Inflammatory macrophage (primary cell): ENCODE measurements at places on chromosomes 3 and 15.

- DNase-seq, result no peak
These were observed 89.4 kb downstream of the RFTN1 start for GRCh38 chr3:16423947-16424673.

GRCh38 chr3:77038468-77038929 is 1.4 kb upstream of the ROBO2 start:
- DNase-seq, result peak; percentile 54

DNA sequence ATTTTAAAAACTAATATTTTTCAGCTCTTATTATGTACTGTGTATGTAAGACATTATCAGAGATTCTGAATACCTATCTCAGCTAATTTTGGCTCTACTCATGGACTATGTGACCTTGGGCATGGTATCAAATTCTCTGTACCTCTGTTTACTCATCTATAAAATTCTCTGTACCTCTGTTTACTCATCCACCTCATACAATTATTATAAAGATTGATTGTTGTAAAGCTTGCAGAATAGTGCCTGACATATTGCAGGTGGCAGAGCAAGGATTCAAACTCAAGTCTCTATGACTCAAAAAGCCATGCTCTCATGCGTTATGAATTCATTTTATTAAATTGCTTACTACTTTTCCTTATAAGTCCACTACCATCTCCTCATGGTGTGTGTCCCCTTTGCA is 151.9 kb upstream of the ARL6 start:
- DNase-seq, result no peak

DNA sequence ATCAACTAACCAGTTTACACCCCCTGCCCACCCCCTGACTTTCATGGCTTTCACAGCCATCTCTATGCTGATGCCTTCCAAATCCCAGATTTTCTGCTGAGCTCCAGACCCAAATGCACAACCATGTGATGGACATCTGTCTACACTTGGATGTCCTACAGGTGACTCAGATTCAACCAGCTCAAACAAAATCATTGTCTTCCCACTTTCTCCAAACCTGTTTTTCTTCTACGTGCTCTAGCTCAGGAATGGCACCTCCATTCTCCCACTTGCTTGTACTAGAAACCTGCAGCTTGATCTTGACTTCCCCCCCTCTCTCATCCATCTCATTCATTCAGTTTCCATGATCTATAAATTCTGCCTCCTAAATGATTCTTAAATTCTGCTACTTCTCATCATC is 34.1 kb upstream of the RARRES1 start:
- DNase-seq, result no peak

DNA sequence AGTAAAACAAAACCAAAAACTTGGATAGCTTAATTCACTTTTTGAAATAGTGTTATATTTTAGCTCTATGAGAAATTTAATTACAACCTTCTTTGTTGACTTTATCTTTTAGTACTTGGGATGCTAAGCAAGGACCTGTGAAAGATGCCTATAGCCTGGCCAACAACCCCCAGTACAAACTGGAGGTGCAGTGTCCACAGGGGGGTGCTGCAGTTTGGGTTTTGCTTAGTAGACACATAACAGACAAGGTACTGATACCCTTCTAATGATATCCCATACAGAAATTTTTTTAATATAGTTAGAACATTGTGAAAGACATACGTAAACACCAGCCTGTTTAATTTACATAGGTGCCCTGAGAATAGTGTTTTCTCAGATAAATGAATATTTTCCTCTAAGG is 35.3 kb downstream of the CAPN7 start:
- DNase-seq, result peak; percentile 47

DNA sequence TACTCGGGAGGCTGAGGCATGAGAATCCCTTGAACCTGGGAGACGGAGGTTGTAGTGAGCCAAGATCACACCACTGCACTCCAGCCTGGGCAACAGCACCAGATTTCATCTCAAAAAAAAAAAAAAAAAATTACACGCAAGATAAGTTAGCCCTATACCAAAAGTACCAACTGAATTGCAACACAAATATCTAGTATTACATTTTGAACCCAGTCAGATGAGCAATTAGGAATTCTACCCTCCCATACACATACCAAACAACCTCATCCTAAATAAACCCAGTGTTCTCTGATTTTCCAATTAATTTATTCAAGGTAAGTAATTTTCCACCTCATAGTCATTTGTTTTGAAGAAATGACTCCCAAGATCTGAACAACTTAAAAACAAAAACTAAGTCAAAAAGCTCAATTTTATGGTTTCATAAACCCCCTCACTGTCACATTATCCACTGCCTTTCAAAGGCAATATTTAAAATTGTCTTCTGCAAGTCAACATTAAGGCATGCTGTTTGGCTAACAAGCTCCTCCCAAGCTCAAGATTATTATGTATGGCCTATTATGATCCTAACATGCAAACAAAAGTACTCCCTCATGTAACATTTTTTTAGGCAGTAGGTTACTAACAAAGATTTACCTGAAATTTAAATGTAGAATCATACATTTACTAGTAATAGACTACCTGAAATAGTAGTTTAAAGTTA is 4.5 kb downstream of the RAF1 start:
- DNase-seq, result no peak

- DNase-seq, result peak; percentile 61
These were observed 10.8 kb downstream of the BCL2L10 start for GRCh38 chr15:52101542-52102323.

DNA sequence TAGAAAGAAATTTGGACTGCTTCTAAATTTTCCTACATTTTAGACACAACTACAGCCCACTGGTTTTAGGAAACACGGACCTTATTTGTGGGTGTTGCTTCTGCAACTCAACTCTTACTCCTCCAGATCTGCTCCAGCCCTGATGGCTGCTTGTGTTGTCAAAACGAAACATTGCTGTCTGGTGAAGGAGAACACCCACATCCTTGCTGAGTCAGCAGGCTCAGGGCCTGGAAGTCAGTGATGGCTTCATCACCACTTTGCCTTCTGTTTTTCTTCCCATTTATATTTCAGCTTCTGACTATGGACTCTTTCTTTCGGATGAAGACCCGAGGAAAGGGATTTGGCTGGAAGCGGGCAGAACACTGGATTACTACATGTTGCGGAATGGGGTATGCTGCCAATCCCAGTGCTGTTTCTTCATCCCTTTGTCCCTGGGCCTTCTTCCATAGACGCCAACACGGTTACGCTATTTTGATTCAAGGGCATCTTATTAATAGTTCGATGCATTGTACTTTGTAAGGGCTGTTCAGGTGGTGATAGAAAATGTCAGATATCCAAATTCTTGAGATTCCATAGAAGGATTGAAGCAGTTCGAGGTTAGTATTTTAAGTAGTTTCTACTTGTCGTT is 392.6 kb upstream of the TPM1 start:
- peak; percentile 97 for DNase-seq

- no peak for DNase-seq
These were observed 90.4 kb downstream of the SRGAP3 start for GRCh38 chr3:9158865-9159630.

DNA sequence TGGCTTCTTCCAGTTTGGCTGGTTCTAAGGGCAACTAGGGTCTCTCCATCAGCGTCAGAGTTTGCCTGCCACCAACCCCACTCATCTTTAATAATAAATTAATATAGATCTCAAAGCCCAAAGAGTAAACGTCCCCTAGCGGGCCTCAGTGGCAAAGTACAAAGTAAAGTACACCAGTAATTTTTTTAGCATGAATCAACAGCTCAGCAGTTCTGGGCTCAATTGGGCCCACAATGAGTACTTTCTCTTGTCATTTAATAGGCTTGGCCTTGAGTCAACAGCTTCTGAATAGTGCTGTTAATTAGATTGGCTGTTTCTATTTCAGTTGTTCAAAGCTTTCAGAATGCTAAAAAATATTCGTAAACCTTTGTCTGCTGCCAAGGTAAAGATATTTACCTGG is 89.0 kb upstream of the PFN2 start:
- no peak for DNase-seq

- DNase-seq, result no peak
These were observed 40.6 kb upstream of the NMNAT3 start for GRCh38 chr3:139718415-139718814.

- DNase-seq, result no peak
These were observed 557 bp downstream of the ELL3 start for GRCh38 chr15:43776101-43776717.

DNA sequence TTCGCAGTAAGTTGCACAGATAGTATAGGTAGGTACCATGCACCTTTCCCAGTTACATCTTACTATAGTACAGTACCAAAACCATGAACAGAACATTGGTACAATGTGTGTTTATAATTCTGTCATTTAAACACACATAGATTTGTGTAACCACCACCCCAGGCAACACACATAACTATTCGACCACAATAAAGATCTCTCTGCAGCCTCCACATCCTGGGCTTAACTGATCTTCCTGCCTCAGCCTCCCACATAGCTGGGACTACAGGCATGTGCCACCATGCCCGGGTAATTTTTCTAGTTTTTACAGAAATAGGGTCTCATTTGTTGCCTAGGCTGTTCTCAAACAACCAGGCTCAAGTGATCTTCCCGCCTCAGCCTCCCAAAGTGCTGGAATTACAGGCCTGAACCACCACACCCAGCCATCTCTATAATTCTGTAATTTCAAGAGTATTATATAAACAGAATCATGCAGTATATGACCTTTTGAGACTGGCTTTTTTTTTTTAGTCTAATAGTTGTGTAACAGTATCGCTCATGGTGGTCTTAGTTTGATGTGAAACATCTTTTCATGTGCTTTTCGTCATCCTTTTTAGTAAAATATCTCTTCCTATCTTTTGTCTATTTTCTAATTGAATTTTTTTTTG is 13.3 kb upstream of the TMF1 start:
- no peak for DNase-seq

- DNase-seq, result no peak
These were observed 326.6 kb upstream of the C2CD4B start for GRCh38 chr15:62491642-62492041.

GRCh38 chr15:77819048-77819850 is 186.5 kb upstream of the LINGO1 start:
- DNase-seq, result no peak

DNA sequence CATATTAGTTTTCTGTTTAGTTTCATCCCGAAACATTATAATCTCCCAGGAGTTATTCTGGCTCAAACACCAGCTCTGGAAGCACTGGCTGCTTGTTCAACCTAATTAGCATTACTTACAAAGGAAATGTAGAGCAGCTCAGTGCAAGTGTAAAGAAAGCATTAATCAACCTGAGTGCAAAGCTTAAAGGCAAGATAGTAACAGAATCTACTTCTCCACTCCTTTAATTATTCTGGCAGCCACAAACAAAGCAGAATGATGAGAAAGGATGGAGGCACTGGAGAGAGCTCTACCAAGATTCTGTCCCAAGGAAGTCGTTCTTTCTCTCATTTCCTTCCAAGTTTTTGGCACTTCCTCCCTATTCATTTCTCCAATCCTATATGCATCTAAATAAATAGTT is 1384.0 kb downstream of the ZPLD1 start:
- DNase-seq, result no peak

GRCh38 chr3:32017286-32017685 is 35.7 kb downstream of the ZNF860 start:
- no peak for DNase-seq

DNA sequence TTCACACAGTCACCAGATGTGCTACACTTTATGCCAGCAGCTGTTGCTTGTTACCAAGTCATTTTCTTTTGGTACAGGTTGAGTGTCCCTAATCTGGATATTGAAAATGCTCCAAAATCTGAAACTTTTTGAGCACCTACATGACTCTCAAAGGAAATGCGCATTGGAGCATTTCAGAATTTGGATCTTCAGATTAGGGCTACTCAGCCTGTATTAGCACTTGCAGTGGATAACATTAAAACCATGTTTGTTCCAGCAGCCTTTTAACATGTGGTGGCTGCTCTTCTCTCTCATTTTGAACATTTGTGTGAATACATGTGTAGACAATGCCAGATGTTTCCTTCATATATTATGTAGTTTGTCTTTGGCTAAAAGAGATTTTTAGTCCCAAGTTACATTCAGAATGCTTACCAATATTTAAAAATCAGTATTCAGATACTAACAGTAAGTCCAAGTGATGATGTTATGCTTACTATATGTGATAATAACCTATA is 230.9 kb upstream of the UBE2E1 start:
- DNase-seq, result no peak

DNA sequence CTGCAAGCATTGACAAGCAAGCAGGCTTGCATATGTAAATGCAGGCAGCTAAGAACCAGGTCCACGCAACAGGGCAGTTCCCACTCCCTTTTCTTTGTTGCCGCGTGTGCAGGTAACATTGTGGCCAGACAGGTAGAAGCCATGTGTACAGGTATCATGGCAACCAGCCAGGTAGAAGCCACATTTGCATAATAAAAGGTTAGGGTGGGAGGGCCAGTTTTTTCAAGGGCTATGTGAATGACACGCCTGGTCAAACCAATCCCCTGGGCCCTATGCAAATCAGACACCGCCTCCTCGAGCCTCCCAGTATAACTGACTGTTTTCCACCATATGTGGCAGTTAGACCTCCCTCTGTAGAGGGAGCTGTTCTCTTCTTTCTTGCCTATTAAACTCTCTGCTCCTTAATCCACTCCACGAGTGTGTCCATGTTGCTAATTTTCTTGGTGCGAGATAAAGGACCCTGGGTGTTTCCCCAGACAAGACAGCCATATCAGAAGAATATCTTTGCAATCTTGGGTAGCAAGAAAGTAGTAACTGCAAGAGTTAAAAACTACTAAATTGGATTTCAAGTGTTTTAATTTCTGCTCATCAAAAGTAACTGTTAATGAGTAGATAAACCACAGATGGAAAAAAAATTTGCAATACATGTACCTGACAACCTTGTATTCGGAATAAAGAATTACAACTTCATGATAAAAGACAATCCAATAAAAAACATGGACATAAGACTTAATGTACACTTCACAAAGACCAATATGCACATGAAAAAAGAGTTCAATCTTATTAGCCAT is 21.8 kb downstream of the PCOLCE2 start:
- DNase-seq, result no peak

GRCh38 chr3:152096280-152096906 is 172.3 kb upstream of the MBNL1 start:
- peak; percentile 48 for DNase-seq

- DNase-seq, result peak; percentile 10
These were observed 302.0 kb downstream of the DIPK2A start for GRCh38 chr3:144273601-144274000.

- no peak for DNase-seq
These were observed 65.3 kb upstream of the PSMD6 start for GRCh38 chr3:64088408-64089205.
